ENCODE measurements at places on chromosomes 3 and 15.

GRCh38 chr15:40567111-40567510 lies 2.0 kb upstream of the RPUSD2 start:
- DNase-seq = no peak

- no peak for DNase-seq
Measured at GRCh38 chr15:55334997-55335396, 16.0 kb downstream of the PIGB start.

DNA sequence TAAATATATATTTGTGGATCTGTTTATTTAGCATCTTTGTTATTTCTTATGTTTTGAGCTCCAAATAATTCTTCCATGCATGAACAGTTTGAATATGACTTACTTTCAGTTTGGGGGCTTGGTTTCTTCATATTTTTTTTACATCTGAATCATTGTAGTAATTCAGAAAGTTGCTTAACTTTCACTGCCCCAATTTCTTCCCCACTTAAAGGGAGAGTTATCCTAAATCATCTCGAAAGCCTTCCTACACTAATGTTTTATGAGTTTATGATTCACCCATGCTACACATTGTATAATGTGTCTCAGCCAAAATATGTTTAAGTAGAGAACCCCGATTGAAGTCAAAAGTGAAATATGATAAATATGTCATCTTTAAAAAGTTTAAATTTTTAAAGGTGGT lies 47.8 kb downstream of the SPRED1 start:
- DNase-seq = no peak

DNA sequence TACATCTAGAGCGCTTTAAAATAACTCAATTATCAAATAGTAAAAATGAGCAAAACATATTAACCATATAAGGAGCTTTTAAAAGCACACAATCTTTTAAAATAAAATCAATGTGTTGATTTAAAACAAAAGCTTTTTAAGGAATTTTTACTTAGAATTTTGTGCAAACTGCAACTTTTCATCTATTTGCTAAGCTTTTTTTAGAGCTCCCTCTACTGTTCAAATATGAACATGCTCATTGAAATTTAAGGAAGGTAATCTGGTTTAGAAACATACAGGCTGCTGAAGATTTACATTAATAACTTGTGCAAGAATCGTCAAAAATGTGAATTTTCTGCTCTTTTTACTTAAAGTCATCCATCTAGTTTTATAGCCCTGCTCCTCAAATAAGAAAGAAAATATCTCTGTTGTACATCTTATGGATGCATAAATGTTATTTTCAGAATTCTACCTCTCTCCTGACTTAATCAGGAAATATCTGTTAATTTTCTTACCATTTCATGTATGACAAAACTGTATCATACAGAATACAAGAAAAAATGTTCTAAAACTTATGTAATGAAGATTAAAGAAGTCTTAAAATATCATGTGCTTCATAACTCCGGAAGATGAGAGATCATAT lies 469.4 kb upstream of the ROBO2 start:
- peak; percentile 53 for DNase-seq

- DNase-seq = no peak
Measured at GRCh38 chr15:58115692-58116091, 22.5 kb upstream of the AQP9 start.

DNA sequence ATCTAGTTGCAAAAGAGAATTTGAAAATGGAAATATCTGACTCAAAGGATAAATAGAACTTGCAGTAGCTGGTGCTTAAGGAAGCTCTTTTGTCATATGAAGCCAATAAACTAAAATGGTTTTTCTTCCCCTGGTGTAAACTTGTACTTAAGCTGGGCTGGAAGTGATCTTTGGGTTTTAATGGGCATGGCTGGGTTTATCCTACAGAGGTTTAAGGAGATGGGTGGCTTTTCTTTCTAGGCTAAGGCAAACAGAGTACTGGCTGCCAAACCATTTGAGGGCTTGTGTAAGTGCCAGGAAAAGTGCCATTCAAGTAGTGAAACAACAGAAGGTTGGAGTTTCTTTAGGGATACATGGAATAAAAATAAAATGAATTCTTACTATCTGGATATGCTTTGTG lies 12.1 kb upstream of the UTS2B start:
- DNase-seq = no peak

GRCh38 chr15:82014989-82015388 lies 30.8 kb downstream of the MEX3B start:
- DNase-seq = no peak

DNA sequence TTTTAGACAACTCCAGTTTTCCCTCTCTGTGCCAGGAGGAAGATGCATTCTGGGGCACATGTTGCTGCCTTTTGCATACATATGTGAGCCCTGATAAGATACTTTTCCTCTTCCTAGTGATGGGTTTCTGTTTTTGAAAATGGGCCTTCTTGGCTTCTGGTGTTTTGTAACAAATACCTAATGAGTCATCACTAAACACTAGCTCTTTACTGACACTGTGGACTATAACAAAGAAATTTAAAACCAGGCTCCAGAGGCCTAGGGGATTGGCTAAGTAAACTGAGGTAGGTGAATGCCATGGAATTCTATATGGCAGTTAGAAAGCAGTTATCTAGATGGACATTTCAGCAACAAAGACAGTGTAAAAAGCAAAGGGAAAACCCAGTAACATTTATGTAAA lies 93.4 kb upstream of the NR2E3 start:
- no peak for DNase-seq

- DNase-seq = peak; percentile 13
Measured at GRCh38 chr15:79035111-79035601, 55.4 kb downstream of the RASGRF1 start.

GRCh38 chr3:12197475-12197874 lies 38.8 kb upstream of the TIMP4 start:
- no peak for DNase-seq

- DNase-seq = no peak
Measured at GRCh38 chr3:154273381-154273780, 50.9 kb downstream of the DHX36 start.

GRCh38 chr3:197906023-197906849 lies 43.8 kb upstream of the RPL35A start:
- peak; percentile 94 for DNase-seq

GRCh38 chr15:60325905-60326304 lies 71.9 kb downstream of the ANXA2 start:
- DNase-seq = no peak

GRCh38 chr15:75483961-75484360 lies 32.5 kb upstream of the SIN3A start:
- DNase-seq = no peak

DNA sequence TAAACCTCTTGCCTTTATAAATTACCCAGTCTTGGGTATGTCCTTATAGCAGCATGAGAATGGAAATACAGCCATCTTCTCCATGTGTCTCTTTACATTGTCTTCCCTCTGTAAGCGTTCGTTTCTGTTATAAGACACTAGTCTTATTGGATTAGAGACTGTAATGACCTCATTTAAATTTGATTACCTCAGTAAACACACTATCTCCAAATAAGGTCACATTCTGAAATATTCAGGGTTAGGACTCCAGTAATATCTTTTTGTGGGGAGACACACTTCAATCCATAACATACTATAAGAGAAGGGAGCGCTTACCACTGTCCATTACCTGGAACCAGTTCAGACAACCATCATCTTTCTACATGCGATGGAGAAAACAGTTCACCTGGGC lies 34.3 kb upstream of the CD47 start:
- no peak for DNase-seq

- DNase-seq = no peak
Measured at GRCh38 chr3:186517218-186517617, 27.0 kb downstream of the CRYGS start.

GRCh38 chr3:30518181-30518864 lies 88.1 kb upstream of the TGFBR2 start:
- peak; percentile 84 for DNase-seq

DNA sequence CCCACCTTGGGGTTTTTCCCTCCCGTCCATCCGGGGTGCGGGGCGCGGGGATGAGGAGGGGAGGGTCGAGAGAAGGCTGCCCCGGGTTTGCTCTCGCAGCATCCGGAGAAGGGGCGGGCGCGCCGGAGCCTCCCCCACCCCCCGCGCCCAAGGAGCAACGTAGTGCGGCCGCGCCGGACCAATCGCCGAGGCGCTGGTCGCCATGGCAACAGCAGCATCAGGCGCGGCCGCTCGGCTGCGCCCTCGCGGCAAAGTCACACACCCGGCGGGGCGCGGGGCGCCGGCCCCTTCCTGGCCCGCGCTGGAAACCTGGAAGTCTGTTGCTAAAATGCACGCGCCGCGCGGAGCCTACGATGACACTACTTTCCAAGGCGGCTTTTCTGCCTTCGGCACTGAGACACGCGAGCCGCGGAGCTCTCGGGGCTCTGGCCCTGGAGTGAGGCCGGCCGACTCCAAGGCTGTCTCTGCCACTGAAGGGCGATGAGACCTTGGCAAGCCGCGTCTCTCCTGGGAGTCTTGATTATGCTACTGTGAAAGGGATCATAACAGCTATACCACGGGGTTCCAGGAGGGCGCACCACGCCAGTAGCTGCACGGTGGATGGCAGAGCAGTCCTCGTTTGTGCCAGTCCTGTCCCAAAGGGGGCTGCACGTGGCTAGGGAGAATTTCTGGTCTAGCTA lies at the start of gene IQSEC1:
IQSEC1 (minus strand) TSS at position 104 of the 680 bp plus-strand sequence. CDS start 415 bp downstream, outside the sequence.
- DNase-seq = peak; percentile 89

DNA sequence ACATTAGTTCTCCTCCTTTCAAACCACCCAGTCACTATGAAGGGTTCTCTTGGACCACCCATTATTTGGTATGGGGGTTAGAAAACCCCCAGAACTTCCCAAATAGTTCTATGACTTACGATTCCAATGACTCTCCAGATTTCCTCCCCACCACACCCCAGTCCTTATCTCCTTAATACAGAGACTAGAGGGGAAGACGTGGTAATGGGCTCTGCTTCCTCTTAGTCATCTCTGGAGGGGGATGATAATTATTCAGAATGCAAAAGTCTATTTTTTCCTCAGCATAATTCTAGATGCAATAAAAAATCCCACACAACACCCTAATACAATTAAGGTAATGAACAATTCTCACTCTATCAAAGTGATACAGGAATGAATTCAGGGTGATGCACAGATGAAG lies 48.9 kb upstream of the CFAP161 start:
- no peak for DNase-seq

DNA sequence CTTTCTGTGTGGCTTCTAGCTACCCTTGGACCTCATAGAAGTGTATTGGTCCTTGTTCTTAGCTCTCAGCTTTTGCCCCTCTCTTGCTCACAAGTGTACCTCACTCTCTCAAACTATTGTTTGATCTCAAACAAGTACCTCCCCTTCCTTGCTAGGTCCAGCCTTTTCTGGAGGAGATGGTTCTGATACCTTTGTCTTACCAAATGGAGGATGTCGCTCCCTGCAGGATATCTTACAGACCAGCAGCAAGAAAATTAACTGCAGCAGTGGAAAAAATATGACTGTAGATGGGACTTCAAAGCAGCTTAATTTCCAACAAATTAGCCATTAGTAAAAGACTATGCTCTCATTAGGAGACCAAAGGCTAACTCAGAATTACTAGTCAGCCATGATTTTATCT lies 388.1 kb upstream of the ROBO2 start:
- no peak for DNase-seq

DNA sequence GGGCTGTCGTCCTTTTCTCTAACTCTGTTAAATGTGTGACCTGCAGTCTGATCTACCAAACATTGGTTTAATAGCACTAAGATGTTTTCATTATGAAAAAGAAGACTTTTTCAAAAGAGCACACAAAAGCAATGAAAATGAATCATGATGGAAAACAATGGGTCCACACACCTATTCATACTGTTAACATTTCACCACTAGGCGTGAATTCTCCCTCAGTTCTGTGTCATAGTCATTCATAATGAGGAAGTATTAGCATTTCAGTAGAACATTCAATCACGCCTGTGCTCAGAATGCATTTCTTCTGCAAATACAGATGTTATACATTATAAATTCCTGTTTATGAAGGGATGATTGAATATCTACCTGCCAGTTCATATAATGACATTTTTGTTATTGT lies 35.9 kb downstream of the EIF4E3 start:
- no peak for DNase-seq

DNA sequence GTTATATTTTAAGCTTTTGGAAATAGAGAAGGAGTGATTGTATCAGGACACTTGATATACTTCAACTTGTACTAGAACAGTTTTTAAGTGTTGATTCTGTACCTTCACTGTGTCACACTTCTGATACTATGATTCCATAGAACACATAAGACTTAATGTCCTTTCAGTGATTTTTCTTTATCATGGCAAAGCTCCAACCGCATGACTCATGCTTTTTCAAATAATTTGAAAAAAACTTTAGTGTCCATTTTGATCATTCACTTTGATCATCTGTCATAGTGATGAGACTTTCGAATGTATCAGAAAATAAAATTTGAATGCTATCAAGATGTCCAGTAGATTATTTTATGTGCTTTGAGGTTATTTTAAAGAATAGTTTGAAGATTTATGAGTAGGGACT lies 32.0 kb downstream of the AP4E1 start:
- no peak for DNase-seq

DNA sequence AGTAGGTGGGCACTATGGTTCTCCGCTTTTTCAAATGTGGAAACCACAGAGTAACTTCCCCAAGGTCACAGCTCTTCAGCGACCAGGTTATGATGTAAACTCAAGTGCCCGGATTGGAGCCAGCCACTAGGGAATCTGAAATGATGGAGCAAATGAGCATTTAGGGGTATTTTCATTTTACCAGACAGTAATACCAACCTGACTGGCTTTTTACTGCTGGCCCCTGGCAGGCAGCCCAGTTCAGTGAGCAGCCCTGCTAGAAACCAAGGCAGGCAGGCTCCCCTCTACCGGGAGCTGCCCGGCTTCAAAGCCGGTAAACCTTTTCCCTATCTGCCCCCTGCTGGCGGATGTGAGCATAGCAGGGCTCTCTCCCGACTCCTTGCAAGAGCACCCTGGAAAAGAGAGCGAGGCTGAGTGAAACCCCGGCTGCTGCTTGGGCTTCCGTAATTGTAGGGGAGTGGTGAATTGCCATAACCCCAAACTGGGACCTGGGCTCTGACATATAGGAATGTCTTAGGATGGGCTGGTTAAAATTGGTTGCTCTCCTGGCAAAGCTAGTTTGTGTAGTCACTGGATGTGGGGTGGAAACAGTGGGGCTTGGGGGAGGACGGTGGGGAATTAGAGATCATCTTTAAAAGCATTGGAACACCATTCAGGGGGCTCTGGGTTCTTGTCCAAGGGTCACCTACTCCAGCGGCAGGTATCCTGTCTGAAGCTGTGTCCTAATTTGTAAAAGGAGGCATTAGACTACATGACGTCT lies 98.0 kb upstream of the TNFAIP8L3 start:
- peak; percentile 94 for DNase-seq

- no peak for DNase-seq
Measured at GRCh38 chr15:80494756-80495155, 90.6 kb downstream of the ARNT2 start.

- DNase-seq = no peak
Measured at GRCh38 chr3:53137221-53137620, 7.0 kb upstream of the RFT1 start.

DNA sequence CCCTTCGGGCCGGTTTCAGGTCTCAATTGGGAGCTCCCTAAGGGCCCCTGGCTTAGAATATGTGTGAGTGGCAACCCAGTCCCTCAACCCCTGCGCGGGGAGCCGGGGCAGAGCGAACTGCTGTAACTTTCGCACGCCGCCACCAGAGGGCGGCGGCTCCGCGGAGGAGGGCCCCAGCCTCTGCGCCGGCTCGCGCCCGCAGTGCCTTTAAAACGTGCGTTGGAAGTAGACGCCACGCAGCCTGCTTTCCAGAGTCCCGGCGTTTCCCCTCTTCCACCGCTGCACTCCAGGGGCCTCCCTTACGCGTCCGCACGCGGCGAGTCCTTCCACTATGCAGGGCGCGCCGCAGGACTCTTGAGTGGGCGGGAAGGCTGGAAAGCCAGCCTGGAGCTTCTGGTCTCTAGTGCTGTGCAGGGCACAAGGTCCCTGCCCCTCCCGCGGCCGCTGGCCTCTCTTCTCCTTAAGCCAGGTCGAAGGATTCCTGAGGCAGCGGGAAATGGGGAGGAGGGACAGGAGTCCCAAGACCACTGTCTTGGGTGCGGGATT lies 23.7 kb upstream of the RNU6-1 start:
- peak; percentile 91 for DNase-seq
